ENCODE measurements at places on chromosomes 2 and 18. TPM values are rescaled to one million over a fixed set of nuclear protein-coding genes. Genes with fewer than 3 reads are reported as not detected.

DNA sequence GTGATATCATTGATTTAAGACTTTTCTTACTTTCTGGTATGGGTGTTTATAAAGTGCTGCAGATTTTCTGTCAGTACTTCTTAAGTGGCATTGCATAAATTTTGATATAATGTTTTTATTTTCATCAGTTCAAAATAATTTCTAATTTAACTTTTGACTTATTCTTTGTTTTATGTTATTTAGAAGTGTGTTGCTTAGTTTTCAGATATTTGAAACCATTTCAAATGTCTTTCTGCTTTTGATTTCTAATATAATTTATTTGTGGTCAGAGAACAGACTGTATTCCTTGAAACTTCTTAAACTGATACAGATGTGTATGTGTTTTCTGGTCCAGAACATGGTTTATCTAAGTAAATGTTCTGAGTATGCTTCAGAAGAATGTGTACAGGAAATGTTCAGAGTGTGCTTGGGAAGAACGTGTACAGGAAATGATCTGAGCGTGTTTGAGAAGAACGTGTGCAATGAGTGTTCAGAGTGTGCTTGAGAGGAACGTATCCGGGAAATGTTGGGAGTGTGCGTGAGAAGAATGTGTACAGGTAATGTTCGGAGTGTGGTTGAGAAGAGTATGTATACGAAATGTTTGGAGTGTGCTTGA lies 265.7 kb upstream of the HS6ST1 start:
- no peak for DNase-seq

GRCh38 chr2:5791371-5791770 lies 99.2 kb downstream of the SOX11 start:
- DNase-seq: no peak

VIL1 gene
- not detected for total RNA-seq

DUSP2 gene
- 1.4 TPM for total RNA-seq

TNFRSF11A gene
- 1.3 TPM for total RNA-seq

GRCh38 chr2:239004274-239005015 lies 156.6 kb downstream of the TWIST2 start:
- DNase-seq: no peak

TBR1 gene
- not detected for total RNA-seq

GRCh38 chr2:50614056-50614455 lies 417.9 kb downstream of the NRXN1 start:
- no peak for DNase-seq

NT5DC4 gene
- total RNA-seq: not detected

GRCh38 chr2:121969766-121970639 lies 214.6 kb downstream of the TSN start:
- no peak for DNase-seq

GPBAR1 gene
- total RNA-seq: 0.24 TPM

DNA sequence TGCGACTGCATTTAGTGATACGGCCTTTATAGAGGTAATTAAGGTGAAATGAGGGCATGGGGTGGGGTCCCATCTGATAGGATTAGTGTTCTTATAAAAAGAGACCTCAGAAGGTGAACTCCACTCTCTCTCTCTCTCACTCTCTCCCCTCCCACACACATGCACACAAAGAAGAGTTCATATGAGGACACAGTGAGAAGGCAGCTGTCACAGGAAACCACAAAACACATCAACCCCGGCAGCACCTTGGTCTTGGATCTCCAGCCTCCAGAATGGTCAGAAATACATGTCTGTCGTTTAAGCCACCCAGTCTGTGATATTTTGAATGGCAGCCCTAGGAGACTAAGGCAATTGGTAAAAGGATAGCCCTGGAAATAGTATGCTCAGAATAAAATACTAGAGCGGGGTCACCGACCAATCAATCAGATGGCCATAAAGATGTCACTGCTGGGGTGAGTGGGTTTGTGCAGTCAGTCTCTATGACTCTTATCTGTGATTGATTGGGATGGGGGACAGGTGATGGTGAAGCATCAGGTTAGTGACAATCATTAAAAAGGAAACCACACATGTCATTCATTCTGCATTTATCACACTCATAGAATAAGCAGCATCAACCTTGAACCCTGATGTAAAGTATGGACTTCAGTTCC lies 118.9 kb upstream of the POU3F3 start:
- no peak for DNase-seq

DNA sequence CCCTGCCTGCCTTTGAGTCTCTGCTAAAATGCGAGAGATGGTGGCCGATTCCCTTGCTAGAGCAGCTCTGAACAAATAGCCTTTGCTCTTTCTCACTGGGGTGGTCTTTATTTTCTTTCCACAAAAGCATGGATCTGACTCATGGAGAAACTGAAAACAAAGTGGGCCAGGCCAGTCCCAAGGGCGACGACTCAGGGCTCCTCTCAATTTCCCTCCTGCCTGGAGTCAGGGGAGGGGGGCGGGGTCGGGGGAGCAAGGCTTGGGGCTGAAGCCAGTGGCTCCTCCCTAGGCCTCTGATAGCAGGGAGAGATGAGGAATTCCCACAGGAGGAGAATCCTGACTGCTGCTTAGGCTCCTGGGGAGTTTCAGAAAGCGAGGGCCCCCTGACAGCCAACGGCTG lies 17.1 kb upstream of the IL1R2 start:
- no peak for DNase-seq

CD8B2 gene
- total RNA-seq: not detected

DNA sequence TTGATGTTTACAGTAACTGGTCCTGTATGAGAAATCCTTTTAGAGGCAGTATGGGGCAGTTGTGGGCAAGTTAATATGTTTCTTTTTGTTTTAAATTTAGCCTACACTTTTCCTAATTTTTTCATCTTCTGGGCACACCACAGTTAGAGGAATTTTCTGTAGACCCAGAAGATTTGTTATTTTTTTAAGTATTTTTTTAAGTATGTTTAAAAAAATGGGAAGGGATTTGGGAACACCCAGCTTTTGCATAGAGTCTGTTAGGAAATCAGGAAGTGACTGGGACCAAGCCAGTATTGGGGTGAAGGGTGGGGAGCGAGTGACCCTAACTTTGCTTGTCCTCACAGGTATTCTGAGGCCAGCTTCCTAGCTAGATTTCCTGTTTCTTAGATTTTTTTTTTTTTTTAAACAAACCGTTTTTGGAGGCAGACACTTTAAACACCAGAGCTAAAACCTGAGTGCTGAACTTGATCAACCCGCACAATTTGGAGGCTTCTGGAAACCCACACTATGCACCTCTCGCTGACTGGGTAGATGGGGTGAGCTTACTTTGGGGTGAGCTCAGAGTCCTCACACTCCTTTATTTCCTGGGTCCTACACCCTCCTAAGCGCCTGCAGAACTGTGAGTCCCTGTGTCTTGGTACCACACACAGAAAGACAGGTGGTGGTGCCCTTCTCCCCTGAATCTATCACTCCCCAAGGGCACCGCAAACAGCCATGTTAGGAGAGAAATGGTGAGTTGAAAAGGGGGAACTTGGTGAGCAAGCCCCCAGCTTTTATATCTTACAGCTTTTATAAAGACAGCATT lies 5.2 kb downstream of the GATA6 start:
- DNase-seq: no peak

DNA sequence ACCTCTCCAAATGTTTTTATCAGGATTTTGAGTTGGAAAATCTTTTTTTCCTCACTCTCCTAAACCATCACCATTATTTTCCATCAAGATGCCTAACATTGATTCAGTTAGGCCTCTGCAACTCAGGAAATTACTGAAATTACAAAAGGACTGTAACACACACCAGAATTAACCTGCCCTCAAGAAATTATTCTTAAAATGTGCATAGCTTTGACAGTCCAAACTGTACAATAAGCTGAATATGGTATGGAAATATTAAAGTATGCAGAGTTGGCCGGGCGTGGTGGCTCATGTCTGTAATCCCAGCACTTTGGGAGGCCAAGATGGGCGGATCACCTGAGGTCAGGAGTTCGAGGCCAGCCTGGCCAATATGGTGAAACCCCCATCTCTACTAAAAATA lies 50.2 kb upstream of the PHLPP1 start:
- DNase-seq: no peak

ATF2 gene
- total RNA-seq: 22.3 TPM

- no peak for DNase-seq
Observed at GRCh38 chr2:97673915-97674283, 4.4 kb downstream of the C2orf92 start.

RNF125 gene
- total RNA-seq: 1.3 TPM

DNAH6 gene
- 0.08 TPM for total RNA-seq

CPLX4 gene
- not detected for total RNA-seq

- DNase-seq: no peak
Observed at GRCh38 chr2:186486651-186487647, 889 bp downstream of the ZC3H15 start.

SMAD4 gene
- total RNA-seq: 128 TPM

DNA sequence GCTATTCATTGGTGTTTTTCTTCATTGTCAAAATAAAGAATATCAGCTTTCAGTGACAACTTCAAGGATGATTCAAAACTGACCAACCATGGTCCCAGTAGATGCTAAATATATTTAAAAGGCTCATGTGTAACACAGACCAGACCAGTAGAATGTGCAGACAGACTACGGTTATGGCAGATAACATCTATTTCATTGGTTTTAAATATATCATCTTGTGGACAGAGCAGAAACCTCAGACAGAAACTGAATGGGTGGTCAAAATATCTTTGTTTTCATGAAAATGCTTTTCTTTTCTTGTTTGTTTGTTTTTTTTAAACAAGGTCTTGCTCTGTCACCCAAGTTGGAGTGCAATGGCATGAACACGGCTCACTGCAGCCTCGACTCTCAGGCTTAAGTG lies 107.4 kb upstream of the CREB1 start:
- DNase-seq: no peak

DNA sequence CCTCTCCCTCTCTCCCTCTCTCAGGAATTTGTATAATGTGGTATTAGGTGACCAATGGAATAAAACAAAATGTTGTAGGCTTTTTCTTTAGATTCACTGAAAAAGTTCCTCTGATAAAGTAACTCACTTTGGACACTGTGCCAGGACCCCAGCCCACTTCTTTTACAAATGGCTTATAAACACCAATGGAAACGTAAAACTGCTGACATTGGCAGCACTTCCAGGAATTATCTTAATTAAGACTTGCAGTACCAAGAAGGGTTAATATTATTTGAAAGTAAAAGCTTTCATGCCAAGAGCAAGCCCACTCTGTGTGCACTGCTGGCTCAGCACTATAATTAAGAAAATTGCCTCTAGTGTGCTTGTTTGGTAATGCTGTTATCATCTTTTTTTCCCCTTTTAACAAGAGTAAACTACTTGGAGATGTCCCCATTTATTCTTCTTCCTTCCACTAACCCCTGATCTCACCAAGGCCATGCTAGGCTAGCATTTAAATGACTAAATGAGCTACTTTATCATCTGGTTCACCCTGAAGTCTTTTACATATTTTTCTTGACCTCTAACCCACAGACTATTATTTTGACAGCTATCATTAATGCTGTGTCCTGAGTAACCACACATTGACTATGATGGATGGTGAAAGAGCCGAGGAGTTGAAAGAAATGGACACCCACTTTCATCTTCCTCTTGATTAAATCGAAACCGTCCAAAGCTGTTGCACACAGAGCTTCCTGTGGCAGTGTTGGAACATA lies 232.2 kb upstream of the ETAA1 start:
- no peak for DNase-seq

NUP35 gene
- total RNA-seq: 8.1 TPM

DNA sequence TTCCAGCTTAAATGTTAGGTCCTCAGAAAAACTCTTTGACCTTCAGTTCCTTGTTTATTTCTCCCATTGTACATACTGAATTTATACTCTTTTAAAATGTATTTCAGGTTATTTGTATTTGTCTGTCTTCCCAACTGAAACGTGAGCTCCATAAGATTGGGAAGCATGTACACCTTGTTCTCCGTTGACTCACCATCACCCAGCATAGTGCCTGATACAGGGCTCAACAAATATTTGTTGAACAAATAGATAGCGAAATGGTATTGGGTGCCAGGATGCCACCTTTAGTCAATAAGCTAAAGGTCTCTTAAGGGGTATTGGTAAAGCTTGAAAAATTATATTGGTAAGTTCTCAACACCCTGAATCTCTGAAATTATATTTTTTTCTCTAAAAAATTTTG lies 1841.3 kb upstream of the CELF4 start:
- DNase-seq: no peak

GRCh38 chr2:43319541-43319940 lies 93.1 kb upstream of the ZFP36L2 start:
- DNase-seq: no peak

GRCh38 chr18:9328776-9329175 lies 5.8 kb upstream of the TWSG1 start:
- no peak for DNase-seq

DNA sequence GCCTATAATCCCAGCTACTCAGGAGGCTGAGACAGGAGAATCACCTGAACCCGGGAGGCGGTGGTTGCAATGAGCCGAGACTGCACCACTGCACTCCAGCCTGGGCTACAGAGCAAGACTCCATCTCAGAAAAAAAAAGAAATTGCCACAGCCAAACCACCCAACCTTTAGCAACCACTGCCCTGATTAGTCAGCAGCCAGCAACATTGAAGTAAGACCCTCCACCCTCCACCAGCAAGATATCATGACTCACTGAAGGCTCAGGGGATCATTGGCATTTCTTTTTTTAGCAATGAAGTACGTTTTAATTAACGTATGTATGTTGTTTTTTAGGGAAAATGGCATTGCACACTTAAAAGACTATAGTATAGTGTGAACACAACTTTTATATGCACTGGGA lies 349.1 kb upstream of the ACVR2A start:
- DNase-seq: no peak

DNA sequence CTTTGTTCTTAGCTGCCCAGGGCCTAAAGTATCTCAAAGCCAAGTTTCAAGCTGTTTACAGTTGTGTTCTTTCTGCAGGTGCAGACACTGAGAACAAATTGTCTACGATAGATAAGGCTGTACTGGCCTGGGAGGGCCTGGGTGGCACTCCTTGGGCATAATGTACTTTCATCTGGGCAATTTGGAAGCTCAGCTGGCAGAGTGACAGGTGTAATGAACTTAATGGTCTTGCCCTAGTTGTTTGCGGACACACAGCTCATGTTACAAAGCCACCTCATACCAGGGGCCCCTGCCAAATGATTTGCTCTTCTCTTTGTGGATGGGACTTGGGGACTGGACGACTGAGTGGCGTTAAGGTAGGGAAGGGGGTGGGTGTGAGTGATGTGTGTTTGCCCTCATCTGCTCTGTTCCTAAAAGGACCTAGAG lies 4.3 kb downstream of the LDLRAD4 start:
- DNase-seq: peak; percentile 72

- DNase-seq: no peak
Observed at GRCh38 chr2:20561637-20562454, 89.1 kb downstream of the HS1BP3 start.

- DNase-seq: no peak
Observed at GRCh38 chr2:176083796-176084261, at the start of gene EVX2. TSS of gene EVX2 (minus strand) at chr2:176083962. CDS start at chr2:176083776, 186 bp downstream.

Data from psoas muscle (tissue), 8 donors.